IPS-NIHi11 (cell line): ENCODE measurements at places on chromosomes 7 and 10.
A peak's percentile ranks its signal among the peaks of the same experiment; 100 is the strongest.

DNA sequence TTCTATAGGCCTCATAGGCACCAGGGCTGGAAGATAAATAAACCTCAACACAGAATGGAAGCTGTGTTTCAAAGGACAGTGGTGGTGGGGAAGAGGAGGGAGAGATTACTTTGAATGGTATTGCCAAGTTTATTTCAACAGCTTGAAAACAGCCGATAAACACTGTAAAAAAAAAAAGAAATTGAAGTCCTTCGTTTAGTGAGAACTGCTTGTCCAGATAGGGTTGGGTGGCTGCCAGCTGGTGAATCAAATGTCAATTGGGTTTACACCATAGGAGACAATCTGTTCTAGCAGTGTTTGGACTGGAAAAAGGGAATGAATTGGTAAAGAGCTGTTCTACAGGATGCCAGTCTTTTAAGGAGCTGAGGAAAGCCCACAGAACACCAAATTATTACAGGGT lies 254.8 kb downstream of the PHF14 start:
- DNase-seq, result no peak

DNA sequence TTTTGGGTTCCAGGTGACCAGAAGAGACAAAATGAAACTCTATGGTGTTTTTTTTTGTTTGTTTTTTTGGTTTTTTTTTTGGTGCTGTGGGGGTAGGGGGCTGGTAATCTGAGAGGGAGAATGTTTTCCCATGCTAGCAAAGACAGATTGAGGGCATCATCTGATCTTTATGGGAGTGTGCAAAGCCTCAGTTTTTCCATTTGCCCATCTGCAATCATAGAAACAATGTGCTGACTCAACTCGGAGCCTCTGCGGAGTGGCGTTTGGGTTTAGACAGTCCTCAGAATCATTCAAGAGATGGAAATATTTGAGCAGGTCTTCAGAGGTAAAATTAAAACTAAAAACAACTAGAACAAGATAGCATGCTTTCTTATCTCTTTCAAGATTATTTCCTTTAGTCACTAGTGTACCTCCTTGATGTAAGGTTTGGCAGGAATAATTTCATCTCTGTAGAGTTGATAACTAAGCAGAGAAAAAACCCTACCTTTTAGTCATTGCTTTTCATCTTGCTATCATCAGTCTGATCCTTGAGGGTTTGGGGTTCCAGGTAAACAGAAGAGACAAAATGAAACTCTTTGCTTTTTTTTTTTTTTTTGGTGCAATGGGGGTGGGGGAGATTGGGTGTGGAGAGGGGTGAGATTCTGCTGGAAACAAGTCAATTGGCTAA lies 18.0 kb downstream of the CNNM2 start:
- no peak for DNase-seq

DNA sequence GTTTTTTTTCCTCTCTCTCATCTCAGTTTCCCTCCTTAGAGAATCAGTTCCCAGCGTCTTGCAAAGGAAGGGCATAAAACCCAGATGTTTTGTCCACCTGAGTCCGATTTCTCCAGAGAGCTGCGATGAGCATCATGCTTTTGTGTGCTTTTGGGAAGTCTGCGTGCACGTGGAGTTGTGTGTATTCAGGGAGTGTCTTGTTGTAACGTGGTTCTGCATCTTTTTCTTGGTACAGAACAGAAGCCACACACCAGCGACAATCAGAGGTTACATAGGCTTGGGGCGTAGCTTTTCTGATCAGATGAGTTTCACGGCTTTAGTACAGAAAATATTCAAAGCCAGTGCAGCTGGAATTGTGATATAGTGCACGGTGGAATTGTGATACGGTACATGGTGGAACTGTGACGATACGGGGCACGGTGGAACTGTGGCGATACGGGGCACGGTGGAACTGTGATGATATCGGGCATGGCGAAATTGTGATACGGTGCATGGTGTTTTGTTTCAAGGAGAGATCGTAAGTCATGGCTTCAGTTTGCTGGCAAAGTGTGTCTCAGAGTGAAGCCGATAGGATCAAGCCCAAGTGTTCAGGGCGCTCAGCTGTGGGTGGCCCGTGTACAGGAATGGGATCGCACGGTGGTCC lies 32.8 kb downstream of the FOXK1 start:
- DNase-seq, result no peak

DNA sequence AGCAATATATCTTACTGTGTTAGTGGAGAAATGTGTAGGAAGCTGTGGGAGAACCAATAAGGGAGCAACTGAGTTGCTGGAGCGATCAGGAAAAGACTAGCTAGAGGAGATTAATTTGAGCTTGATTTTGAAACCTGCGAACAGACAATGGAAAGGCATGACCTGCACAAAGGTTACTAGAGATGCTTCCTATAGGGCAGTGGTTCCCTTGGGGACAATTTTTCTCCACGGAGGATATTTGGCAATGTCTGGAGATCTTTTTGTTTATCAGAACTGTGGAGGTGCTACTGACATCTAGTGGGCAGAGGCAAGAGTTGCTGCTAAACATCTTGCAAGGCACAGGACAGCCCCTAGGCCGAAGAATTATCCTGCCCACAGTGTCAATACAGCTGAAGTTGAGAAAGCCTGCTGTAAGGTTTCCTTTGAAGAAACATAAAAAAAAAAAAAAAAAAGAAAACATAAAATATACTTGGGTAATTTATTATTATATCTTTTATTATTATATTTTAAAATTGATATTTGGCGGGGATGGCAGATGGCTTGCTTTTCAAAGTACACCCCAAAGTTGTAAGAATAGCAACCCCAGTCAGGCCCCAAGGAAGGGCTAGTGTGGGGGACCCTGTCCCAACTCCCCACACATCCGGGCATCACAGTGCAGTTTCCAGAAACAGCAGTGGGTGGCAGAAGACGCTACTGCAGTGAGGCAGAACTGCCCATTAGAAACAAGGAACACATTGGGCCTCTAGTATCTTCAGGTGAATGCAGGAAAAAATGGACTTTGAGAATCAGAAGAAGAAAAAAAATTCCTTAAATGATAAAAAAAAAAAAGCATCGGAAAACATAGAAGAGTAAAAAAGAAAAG lies 481.6 kb downstream of the SH2D4B start:
- DNase-seq, result peak; percentile 57

DNA sequence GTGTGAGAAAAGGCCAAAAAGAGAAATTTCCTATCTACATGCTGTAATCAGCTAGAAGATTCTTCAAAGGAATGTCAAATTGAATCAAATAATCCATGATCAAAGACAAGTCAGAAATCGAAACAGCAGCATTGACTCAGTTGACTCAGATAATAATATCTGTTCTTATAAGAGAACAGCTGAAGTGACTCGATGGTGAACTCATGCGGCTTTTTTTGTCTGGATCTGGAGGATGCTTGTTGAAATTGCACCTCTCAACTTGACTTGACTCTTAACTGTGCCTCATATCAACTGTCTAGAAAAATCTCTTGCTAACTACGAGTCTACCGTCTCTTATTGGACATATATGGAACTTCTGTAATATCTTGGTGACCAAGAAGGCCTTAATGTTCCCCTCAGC lies 599.5 kb downstream of the PHTF2 start:
- no peak for DNase-seq

GRCh38 chr10:119024882-119025281 lies 4.6 kb upstream of the NANOS1 start:
- DNase-seq, result no peak

DNA sequence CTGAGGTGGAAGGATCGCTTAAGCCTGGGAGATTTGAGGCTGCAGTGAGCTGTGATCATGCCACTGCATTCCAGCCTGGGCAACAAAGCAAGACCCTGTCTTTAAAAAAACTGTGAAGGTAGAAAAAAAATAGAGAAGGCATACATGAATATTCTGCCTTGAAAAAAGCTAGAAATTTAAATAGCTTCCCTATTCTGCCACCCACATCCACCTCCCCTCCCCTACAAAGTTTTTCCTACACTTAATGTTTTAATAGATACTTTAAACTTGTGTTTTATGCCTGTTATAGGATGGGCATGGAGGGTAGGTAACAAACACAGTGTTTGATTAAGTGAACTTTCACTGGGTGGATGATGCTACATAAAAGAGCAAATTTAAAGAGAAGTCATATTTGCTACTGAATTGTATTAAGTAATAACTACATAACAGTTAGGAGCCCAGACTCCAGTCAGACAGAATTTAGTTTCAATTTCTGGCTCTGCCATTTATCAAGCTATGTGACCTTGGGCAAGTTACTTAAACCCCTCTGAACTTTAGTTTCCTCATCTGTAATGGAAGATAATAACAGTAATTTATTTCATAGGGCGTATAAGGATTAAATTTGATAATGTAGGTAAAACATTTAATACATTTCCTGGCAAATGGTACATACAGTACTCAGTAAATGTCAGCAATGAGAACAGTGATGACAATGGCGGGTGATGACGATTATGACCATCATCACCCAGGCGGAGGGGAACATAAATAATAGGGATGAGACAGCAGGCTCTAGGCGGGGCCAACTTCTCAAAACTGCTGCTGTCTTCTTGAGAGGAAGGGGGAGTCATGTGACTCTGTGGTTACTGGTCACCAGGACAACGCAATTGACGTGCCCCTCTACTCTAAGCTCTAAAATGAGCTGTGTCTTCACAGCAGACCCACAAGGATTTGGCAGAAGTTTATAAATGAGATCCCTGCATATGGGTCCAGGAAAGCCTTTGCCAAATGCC lies 15.8 kb downstream of the DNMBP start:
- DNase-seq, result peak; percentile 29

DNA sequence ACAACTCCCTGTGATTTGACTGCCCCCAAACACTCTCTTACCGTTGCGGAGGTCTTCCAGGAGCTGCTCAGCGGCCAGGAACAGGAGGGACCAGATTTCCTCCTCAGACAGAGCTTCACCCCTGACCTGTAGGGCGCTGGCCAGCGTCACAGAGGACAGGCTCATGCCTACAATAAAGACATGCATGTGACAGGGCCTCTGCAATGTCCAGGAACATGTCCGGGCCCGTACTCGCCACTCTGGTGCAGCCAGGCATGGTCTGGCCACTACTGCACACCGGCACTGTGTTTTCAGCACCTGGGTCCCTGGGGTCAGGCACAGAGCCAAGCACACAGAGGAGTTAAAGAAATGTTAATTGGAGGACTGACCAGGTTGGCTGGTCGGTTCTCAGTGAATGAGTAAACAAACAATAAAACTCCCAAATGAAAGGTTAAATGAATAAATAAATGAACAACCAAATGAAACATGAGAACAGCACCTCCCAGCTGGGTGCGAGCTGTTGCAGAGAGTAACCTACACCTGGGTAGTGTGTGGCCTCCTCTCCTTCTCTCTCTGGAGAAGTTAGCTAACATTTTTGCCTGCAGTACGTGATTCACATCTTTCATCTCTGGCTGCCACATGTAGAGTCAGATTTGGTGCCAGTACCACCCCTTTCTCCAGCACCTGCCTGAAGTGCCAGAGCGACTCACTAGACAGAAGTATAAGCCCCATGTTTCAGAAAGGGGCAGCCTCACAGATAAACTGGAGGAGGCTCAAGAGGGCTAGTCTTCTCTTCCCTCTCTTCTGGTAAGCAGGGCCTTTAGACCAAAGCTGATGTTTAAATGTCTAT lies 22.8 kb downstream of the FRMPD2 start:
- DNase-seq, result no peak

- DNase-seq, result no peak
These were observed 117.5 kb upstream of the HGF start for GRCh38 chr7:81887098-81888090.

GRCh38 chr10:132793213-132793612 lies 7.3 kb upstream of the NKX6-2 start:
- DNase-seq, result no peak

DNA sequence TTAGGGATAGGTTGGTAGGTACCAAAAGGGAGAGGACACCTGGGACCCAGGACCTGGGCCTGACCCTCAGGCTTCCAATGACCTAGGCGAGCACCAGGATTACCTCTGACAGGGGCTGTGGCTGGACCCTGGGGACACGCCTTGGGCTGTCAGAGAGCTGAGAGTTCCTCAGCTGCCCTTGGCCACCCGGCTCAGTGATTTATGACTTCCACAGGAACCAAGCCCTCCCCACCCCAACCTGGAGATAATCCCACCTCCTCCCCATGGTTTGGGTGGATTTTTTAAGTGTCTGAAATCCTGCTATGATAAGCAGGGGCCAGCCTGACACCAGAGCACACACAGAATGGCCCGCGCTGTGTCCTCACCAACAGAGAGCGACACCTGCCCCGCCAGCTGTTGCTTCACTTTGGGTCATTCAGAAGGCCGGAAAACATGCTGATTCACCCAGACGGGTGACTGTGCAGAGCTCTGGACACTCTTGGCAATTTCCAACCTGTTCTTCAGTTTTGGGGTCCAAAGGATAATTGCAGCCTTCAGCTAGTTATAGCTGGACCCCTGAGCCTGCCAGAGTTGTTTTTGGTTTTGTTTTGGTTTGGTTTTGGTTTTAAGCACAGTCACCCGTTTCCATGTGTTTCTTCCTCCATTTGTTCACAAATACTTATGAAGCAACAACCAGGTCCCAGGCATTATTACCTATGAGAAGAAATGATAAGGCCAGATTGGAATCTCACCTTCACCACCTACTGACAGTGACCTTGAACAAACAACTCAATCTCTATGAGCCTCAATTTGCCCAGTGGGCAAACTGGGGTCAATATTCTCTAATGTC lies 78.2 kb downstream of the RAB11FIP2 start:
- DNase-seq, result no peak

- DNase-seq, result no peak
These were observed 341.1 kb downstream of the PARD3 start for GRCh38 chr10:34474009-34474376.

DNA sequence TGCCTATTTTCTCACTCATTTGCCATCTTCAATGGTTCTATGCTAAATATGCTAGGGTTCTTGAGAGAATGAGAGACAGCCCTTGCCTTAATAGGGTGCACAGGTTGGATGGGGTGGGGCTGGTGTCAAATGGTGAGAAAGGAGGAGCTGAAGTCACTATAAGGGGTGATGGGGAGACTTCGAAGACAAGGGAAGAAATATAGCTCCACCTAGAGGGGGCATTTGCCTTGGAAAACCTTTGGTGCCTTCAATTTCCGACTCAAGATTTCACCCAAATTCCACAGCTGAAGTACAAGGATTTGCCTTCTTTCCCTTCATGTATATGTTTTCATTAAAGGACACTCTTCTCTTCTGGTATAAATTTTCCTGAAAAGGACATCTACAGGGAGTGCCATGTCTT lies 5.6 kb downstream of the PTN start:
- peak; percentile 27 for DNase-seq

GRCh38 chr7:158579662-158580646 lies 7.7 kb downstream of the PTPRN2 start:
- no peak for DNase-seq
